ENCODE measurements at places on chromosomes 6 and 20.

- no peak for DNase-seq
These were observed 368.3 kb upstream of the SASH1 start for GRCh38 chr6:147974376-147974775.

- DNase-seq = no peak
These were observed 79.0 kb downstream of the ALDH8A1 start for GRCh38 chr6:134870677-134871498.

DNA sequence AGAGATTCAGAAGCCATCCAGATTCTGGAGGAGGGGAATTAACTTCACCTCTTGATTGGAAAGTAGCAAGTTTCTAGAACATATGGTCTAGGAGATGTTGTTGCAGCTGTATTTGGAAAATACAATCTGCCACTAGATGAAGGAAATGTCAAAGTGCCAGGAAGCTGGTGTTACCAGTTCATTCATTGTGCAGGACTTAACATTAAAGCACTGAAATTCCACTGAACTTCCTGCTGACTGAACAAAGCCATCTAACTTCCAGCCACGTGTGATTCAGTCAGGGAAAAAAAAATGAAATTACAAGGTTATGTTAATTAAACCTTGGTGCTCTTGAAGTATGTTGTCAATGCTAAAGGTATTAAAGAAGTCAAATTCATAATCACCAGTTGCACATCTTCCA lies 321.5 kb upstream of the SASH1 start:
- no peak for DNase-seq

- DNase-seq = no peak
These were observed 66.4 kb downstream of the LY86 start for GRCh38 chr6:6654599-6655575.

- no peak for DNase-seq
These were observed 33.4 kb downstream of the SPDEF start for GRCh38 chr6:34522761-34523160.

DNA sequence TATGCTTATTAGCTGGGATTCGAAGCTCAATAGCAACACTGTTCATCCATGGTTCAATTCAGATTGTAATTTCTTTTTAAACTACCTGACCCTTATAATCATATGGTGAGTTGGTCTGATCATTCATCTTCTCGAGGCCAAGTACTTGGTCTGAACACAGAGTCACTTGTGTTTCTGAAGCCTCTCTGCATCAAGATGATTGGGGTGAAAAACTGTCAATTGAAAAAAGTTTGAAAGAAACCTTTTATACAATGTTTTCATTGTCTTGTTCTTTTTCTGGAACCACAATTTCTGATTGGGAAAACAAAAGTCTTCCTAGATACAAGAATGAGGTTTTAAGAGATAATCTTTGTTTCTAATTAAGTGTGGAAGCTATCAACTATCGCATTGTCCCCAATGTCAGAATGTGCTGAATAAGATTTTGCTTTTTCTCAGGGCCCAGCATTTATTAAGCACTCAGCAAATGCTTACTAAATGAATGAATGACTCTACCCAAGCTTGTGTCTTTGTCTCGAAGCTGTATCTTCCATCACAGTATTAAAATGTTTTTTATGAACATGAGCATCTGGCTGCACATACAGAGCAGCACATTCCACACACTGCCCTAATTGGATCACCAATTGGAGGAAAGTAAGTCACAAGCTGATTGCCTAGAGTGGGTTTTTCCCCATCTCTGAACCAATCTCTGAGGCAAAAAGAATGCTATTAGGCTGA lies 45.0 kb upstream of the MOXD1 start:
- no peak for DNase-seq

DNA sequence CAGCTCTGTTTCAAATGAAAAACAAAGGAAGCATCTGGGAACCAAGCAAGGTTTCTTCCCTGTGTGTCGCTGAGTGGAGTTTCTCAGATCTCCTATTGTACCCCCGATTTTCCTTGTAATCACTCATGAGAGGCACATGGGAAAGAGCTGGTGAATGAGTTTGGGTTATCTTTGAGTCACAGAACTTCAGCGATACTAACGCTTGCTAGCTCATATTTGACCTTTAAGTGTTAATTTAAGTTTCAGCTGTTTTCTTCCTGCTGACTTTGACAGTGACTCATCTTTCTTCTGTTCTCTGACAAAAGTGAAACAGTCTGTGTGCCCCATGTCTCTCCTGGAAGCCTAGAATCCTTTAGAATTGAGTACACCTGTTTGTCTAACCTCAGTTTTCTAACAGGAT lies 261.1 kb upstream of the RGS17 start:
- DNase-seq = no peak

DNA sequence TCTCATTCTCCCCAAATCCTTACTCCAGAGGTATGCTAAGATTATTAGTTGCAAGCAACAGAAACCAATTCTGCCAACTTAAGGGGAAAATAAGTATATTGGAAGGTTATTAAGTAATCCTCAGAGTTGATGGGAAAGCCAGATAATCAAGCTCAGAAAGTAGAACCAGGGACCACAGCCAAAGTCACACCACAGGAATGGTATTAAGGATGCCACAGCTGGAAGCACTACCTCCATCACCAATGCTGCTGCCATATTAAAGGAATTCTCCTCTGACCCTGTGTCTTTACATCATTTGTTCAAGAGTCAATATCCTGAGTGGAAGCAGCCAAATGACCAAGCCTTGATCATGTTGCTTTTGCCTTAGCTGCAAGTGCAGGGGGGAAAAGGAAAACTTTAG lies 9.9 kb downstream of the PROCR start:
- DNase-seq = no peak

DNA sequence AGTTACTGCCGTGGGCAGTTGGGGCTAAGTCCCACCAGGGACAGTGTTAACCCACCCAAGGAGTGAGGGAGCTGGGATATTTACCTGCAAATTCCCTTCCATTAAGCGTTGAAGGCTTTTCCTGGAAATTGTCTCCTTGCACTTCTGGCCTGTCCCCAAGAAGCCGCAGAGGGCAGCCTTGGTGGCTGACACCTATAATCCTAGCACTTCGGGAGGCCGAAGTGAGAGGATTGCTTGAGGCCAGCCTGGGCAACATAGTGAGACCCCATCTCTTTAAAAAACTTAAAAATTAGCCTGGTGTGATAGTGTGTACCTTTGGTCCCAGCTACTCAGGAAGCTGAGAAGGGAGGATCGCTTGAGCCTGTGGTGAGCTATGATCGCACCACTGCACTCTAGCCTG lies 204.4 kb downstream of the EYA2 start:
- DNase-seq = no peak

GRCh38 chr6:129686941-129687627 lies 22.9 kb downstream of the ARHGAP18 start:
- no peak for DNase-seq

GRCh38 chr20:47359530-47360296 lies 3.2 kb upstream of the ZMYND8 start:
- DNase-seq = no peak

GRCh38 chr20:17733767-17734304 lies 34.1 kb downstream of the BANF2 start:
- no peak for DNase-seq

GRCh38 chr20:36121981-36122930 lies 32.3 kb upstream of the EPB41L1 start:
- no peak for DNase-seq

GRCh38 chr20:49987015-49987867 lies 4.5 kb downstream of the SNAI1 start:
- no peak for DNase-seq

- DNase-seq = no peak
These were observed 7.0 kb downstream of the MUC21 start for GRCh38 chr6:30990422-30991086.

DNA sequence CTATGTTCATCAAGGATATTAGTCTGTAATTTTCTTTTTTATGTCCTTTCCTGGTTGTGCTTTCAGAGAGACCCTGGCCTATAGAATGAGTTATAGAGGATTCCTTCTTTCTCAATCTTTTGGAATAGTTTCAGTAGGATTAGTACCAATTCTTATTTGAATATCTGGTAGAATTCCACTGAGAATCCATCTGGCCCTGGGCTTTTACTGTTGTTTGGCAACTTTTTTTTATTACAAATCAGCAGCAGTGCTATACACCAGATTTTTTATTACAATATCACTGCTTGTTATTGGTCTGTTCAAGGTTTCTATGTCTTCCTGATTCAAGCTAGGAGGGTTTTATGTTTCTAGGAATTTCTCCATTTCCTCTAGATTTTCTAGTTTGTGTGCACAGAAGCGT lies 50.0 kb upstream of the NRSN1 start:
- DNase-seq = no peak

GRCh38 chr6:12804952-12805645 lies 88.5 kb downstream of the PHACTR1 start:
- DNase-seq = no peak

DNA sequence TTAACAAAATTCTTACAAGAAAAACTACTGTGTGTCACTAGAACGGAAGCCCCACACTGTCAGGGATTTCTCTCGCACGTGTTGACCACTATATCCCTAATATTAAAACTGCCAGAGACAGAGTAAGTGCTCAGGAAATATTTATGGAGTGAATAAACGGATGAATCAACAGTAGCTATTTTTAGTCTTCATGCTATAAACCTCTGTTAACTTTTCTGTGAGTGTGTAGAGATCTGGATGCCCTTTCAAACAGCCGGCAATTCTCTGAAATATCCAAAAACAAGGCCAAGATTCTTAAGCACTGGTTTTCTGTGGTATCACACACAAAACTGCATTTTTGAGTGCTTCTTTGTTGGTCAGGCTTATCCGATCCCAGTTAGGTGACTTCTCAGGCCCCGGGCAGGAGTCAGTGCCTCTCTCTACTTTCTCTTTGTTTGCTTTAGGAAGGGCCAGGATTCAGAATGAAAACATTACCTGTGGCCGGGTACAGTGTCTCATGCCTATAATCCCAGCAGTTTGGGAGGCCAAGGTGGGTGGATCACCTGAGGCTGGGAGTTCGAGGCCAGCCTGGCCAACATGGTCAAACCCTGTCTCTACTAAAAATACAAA lies 15.7 kb downstream of the ATP9A start:
- no peak for DNase-seq

- DNase-seq = no peak
These were observed 6.4 kb upstream of the TRIM38 start for GRCh38 chr6:25956226-25956625.

- no peak for DNase-seq
These were observed 102.3 kb downstream of the LYRM2 start for GRCh38 chr6:89536231-89536630.

GRCh38 chr6:36296240-36296639 lies 26.4 kb downstream of the PNPLA1 start:
- no peak for DNase-seq

DNA sequence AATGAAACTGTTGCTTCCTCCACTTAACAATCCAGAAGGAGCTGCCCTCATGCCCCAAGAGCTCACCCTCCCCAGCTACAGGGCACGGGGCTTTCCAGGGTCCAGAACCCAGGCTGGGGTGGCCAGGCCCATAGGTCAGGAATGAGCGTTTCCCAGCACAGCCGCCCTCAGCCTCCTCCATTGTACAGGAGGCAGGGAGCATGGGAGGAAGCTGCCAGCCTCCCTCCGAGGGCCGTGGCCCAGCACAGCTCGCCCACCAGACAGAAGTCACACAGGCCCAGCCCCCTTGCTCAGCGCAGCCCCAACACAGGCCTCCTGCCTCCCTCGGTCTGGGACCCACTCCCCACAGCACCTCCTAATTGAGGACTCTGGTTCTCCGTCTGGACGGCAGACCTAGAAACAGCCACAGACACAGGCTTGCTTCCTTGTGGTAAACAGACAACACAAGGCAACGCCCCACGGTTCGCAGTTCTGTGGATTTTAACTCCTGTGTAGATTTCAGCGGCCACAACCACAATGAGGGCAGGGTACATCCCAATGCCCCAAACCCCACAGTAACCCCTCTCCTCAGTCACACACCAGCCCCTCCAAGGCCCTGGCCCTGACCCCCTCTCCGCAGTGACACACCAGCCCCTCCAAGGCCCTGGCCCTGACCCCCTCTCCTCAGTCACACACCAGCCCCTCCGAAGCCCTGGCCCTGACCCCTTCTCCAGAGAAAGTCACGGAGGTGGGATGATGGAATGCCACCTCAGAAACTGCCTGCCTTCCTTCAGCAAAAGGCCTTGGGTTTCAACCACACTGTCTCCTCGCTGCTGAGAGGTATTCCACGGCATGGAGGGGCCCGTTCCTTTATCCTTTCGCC lies 173.5 kb downstream of the DLL1 start:
- DNase-seq = no peak

GRCh38 chr6:125922322-125922860 lies 34.2 kb upstream of the HINT3 start:
- DNase-seq = no peak

All from HAP-1 (cell line).